Stimulated activated CD4-positive, alpha-beta T cell treated with anti-CD3 and anti-CD28 coated beads, Interleukin-4, amount 100 ng/mL, for 24 hours (primary cell): ENCODE measurements at places on chromosomes 2 and 18.
A peak's percentile ranks its signal among the peaks of the same experiment; 100 is the strongest.

- no peak for DNase-seq
Observed at GRCh38 chr2:42045352-42045751, 2.5 kb upstream of the PKDCC start.

DNA sequence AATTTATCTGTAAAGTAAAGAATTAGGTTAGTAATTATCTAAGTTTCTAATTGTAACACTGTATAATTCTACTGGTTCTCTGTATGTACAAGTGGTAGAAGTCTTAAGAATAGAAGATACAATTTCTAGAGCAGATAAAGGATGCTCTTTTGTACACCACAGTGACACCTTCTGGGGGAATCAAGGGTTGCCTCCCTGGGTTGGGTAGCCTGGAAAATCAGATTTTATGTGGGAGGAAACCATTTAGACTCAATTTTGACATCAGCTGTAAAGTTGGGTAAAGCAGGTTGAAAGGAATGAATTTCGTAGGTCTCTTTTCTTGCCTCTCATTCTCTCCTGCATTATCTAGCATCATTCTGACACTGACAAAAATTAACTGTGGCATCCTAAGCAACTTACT lies 354.8 kb downstream of the DCC start:
- no peak for DNase-seq

GRCh38 chr2:29223851-29224692 lies 108.9 kb downstream of the CLIP4 start:
- no peak for DNase-seq

DNA sequence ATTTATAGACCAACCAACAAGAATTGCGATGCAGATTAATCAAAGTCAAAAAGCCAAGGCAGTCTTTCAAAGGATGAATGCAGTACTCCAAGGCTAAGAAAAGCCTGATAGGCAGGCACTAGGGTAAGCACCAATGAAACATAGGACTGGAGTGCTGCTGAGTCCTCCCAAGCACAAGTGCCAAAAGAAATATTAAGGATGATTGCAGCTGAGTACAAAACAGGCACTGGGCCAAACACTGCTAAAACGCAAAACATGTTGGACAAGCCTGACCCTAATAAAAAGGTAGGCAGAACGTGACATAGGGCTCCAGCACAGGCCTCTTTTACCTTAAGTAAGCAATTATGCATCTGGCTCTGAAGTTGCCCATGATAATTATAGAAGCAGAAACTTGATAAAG lies 160.1 kb upstream of the LRP1B start:
- no peak for DNase-seq

DNA sequence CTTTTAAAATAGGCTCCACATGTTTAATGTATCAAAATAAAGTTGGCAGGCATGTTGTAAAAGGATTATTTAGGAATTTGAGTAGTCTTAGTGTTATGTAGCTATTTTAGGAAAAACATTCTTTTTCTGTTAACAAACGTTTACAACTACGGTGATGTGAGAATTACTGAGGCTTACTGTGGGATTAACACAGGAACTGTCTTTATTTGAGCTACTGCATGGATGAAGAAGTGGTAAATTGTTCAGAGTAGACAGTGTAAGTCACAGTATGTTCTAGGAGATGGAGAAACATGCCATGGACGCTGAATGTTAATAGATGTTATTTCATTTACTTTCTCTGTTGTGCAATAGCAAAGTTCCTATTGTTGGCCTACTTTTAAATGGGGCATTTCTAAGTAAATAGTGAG lies 1.6 kb downstream of the PPM1B start:
- DNase-seq = no peak

DNA sequence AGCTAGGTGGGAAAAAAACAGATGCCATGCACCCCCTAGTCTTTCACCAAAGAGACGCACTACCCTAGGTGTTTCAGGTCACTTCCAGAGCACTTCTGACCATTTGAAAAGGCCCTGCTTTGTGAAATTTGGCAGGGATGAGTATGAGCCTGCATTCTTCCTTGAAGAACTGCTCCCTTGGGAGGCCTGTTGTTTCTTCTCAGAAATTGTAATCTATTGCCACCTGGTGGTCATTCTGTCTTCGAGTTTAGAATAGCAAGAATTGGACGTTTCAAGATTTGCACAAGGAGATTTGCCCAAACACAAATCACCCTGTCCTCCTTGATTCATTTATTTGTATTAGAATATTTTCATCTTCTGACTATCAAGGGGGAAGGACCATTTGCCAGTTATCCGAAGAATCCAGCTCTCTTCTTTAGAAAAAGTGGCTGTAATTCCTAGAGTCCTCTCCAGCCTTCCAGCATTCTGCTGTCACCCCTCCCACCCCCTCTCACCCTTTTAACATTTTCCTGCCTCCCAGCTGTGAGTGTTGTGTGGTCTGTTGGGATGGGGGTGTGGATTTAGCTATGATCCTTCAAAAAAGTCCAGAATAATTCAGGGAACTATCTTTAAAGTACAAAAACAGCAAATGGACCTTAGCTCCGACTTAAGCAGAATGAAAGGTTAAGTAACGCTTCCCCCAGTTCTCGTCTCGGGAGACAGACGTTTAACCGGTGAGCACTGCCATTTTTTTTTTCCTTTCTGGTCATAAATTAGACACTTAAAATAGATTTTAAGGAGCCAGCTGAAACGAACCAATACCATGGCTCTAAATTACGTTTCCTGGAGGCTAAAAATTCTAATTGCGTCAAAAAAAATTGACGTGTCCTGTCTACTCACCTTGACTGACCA lies 3.7 kb upstream of the GAD1 start:
- DNase-seq = no peak

GRCh38 chr2:152428800-152429582 lies 94.0 kb downstream of the FMNL2 start:
- DNase-seq = no peak

DNA sequence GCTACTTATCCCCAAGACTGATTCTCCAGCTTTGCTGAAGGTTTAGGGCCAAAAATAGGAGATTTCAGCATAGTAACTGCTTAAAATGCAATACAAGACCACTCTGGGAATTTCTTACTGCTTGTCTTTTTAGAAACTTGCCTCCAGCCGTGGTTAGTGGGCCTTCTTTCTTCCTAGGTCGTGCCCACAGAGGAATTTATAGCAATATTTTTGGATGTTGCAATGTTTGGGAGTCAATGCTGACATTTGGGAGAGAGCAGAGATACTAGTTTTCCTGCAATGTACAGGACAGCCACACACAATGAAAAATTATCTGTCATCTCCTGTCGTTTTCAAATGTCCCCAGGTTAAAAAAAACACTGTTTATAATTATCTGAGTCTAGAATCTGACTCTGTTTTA lies 25.6 kb upstream of the CERS6 start:
- no peak for DNase-seq

DNA sequence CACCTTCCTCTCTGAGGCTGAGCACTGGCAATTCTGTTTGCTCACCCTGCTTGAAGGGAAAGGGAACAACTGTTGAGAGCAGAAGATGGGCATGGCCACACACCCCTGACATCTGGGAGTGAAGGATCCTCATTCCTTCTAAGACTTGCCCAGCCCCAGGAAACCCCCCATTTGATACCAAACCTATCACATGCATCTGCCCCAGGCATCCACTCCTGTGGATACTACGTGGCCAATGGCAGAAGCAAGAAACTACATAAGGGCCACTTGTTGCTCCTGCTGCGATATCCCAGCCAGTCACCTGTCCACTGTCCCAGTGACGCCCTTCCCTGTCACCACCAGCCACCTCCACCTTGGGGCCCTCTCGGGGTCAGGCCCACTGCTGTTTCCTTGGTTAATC lies 185.2 kb downstream of the SMAD2 start:
- no peak for DNase-seq

DNA sequence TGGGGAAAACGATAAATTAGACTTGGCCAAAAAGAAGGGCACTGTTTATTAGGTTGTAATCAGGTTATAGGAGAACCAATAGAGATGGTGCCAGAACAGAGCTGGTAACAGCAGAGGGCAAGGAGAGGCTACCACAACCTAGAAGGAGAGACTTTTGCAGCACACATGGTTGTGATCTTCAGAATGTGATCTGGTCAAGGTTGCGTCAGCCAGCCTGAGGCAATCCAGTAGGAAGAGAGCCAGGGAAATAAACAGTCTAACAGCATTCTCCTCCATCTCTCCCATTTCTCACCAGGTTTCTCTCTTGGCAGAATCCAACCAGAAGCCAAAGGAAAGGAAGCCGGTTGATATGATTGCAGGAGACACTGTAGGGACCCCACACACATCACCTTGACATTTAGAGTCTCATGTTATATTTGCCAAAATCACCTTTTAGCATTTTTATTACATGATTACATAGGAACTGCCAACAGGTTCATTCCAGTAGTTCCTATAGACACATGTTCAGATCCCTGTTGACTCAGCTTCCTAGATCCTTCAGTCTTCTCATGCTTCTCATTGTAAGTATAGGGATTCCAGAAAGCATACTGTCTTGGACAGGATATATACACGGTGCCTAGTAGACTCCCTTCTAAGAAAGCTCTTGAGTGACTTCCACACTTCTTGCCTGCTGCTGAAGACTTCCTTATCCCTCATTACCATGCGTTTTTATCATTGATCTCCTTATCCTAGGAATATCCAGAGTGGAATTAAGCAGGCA lies 17.6 kb upstream of the SPATS2L start:
- no peak for DNase-seq

- DNase-seq = no peak
Observed at GRCh38 chr2:55995211-55995610, 71.6 kb upstream of the EFEMP1 start.

GRCh38 chr2:79860228-79861058 lies 347.6 kb downstream of the CTNNA2 start:
- DNase-seq = no peak

DNA sequence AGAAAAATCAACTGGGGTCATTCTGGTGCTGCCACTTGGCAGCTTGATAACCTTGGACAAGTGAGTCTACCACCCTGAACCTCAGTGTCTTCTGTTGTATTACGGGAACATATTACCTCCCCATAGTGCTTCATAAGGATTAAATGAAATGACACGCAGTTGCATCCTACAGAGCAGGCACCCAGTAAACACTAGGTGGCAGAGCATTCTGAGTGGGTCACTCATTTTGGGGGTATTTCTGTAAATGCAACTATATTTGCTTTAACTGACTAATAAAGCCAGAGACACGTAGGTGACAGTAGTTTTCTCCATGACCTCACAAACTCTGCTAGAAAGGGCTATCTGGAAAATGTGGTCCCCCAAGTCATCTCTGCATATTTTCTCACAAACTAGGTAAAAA lies 4.7 kb downstream of the CD226 start:
- peak; percentile 39 for DNase-seq

GRCh38 chr18:40692871-40693270 lies 1262.2 kb upstream of the PIK3C3 start:
- DNase-seq = no peak

DNA sequence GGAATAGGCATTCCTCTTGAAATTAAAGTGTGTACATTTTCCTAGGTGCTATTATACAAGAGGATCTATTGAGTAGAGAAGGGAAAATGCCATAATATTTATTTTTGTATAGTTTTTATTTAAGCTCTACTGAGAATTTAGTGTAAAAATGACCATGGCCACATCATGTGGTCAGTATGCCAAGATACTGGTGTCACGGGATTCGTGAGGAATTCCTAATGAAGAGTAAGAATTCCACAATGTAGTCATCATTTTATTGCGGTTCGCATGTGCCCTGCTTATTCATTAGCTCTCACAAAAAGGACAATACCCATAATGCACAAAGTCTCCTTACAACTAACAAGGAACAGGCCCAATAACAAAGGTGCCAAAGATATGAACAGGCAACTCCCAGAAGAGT lies 39.3 kb upstream of the PARD3B start:
- no peak for DNase-seq

DNA sequence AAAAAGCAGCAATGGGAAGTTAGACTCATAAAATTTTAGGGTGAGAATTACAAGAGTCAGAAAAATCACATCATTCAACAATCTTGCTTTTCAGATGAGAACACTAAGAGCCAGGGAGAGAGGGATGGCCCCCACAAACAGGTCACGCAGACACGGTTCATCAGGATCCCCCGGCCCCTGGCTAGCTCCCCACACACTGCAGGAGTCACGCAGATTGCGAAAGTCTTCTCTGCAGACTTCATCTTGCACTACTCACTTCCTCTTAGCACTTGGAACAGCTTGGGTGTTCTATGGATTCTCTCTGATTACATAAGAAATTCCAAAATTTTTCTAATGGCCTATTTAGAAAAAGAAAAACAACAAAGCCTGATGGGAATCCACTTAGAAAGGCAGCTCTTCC lies 21.6 kb upstream of the SULT1C2 start:
- no peak for DNase-seq

GRCh38 chr2:232523682-232524597 lies 2.0 kb upstream of the CHRND start:
- peak; percentile 20 for DNase-seq

DNA sequence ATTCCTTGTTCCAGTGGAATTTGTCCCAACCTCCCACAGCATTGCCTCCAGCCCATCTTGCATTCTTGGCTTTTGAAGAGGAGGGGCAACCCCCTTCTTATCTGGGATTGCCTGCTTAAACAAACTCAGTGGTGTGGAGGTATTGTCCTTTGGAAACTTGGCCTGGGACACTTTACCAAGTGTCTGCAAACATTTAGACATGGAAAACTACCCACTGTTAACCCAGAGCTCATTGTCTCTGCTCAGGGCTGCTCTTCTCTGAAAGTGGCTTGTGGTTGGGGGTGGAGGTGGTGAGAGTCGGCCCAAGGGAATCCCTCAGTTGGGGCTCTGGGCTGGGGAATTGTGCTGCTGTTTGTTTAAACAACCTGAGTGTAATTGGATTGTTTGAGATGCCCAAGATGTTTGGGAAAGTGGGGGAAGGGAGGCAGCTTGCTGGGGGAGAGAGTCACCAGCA lies 178.3 kb upstream of the GATA6 start:
- no peak for DNase-seq

DNA sequence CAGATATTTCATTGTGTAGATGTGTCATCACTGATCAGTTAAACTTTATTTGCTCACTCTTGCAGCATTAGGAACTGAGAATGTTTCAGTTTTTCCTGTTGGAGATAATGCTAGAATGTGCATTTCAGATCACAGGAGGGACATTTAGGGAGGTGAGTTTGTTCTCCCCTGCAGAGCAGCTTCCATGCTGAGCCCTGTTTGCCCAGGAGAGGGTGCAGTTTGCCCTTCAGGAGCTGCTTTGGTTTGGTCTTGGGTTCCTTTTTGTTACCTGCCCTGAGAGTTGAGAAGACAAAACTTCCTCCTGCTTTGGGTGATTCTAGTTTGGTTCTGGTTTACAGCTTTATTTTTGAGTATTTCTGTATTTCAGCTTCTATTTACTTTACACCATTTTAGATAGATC lies 49.9 kb downstream of the DGKD start:
- peak; percentile 70 for DNase-seq

DNA sequence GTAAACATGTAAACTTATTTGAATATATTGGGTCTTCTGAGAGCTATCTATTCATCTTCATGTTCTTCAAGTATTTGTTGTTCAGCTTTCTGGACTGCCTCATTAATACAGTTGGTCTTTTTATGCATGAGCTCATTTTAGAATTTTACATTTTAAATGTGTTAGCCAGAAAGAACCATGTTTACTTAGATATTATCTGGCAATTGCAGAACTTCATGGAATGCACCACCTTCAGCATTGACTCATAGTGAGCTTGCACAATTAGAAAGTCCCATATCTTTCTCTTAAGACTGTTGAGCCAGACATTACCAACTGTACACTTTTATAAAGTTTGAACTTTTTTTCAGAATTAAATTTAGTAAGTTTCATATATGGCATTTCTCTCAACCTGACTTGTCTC lies 536.7 kb downstream of the RIT2 start:
- DNase-seq = no peak
